ENCODE measurements at places on chromosomes 2 and 18.

DNA sequence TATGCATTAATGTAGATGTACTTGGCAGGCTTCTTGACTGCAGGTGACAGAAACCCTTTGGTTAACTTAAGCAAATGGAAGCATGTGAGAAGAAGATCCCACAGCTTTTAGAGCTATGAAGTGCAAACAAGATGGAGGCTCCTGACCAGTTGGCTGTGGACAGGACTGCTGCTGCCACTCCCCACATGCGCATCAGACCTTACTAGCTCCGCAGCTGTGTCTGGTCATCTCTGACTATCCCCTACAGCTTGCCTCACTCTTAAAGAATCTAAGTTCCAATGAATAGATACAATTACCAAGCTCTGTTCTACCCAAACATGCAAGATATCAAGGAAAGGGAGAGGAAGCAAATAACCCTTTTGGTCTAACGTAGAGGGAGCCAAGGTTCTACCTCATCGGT, 587.6 kb downstream of the DSC3 start:
- DNase-seq, result no peak

DNA sequence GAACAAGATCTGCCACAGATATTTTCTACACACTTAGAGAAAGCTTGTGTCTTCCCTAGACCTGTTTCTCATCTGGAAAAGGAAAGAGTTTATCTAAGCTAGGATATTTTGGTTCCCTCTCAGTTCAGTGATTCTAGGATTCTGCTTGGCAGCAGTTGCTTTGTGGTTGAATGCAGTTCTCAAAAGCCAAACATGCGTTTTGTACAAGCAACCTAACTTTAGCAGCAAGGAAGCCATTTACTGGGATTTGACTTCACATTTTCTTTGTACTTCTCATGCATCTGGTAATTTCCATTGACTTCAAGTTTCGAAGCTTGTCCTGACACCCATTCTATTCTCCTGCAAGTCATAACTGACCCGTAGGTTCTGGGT, 33.3 kb downstream of the VSNL1 start:
- DNase-seq, result no peak

- DNase-seq, result no peak
Measured at GRCh38 chr18:32776561-32776960, 3.7 kb upstream of the KLHL14 start.

- no peak for DNase-seq
Measured at GRCh38 chr2:54949431-54949830, 100.8 kb downstream of the RTN4 start.

- DNase-seq, result no peak
Measured at GRCh38 chr2:33142810-33143209, 196.1 kb downstream of the LTBP1 start.

GRCh38 chr2:33167622-33168245, 221.0 kb downstream of the LTBP1 start:
- no peak for DNase-seq

GRCh38 chr2:209913786-209914345, 88.6 kb upstream of the RPE start:
- DNase-seq, result no peak

GRCh38 chr2:64718250-64718885, 64.7 kb upstream of the SERTAD2 start:
- no peak for DNase-seq

DNA sequence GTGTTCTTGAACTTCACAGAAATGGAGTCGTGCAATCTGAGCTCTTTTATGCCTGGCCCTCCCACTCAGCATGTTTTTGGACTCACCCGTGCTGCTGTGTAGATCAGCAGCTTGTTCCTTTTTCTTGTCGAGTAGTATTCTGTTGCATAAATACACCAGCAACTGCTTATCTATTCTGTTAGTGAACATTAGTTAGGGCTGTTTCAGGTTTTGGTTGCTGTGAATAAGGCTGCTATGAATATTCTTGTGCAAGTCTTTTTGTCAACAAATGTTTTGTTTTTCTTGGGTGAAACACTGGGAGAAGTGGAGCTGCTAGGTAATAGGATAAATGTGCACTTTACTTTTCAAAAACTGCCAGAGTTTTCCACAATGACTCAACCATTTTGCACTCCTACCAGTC, 15.3 kb upstream of the CIDEA start:
- no peak for DNase-seq

- no peak for DNase-seq
Measured at GRCh38 chr2:67752969-67753368, 309.8 kb downstream of the C1D start.

DNA sequence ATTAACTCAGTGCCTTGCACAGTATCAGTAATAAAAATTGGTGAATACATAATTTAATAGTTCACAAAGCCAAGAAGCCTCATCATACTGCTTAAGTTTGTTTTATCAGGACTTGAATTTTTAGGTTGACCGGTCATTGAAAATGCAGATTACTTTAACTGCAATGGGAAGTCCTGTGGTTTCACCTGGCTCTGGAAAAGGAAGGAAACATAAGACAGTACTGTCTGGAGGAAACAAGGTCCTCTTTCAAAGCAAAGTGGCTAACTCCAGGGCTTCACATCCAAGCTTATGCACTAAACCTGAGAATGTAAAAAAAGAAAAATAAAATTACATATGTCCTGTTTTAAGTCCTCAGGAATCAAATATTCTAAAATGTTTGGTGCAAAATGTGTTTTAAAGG, 119.7 kb downstream of the DLGAP1 start:
- DNase-seq, result no peak
